DMS79 treated with DMSO at 0.1 percent for 48 hours (cell line): ENCODE measurements at places on chromosomes 7 and 10.

DNA sequence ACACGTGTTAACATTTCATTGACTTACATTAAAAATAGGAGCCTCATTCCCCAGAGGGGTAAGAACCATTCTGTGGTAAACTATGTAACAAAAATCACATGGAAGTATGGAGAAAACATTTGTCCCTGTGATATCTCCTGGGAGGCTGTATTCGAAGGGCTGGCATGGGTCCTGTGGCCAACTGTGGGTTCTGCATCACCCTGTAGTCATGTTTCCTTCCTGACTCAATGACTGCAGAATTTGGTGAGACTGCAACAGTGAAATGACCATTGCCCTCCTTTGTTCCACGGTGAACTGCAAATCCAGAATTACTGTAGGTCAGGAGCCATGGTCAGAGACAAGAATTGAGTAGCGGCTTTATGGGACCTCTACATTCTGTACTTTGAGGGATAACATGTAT lies 3.6 kb upstream of the ZEB1 start:
- no peak for DNase-seq

DNA sequence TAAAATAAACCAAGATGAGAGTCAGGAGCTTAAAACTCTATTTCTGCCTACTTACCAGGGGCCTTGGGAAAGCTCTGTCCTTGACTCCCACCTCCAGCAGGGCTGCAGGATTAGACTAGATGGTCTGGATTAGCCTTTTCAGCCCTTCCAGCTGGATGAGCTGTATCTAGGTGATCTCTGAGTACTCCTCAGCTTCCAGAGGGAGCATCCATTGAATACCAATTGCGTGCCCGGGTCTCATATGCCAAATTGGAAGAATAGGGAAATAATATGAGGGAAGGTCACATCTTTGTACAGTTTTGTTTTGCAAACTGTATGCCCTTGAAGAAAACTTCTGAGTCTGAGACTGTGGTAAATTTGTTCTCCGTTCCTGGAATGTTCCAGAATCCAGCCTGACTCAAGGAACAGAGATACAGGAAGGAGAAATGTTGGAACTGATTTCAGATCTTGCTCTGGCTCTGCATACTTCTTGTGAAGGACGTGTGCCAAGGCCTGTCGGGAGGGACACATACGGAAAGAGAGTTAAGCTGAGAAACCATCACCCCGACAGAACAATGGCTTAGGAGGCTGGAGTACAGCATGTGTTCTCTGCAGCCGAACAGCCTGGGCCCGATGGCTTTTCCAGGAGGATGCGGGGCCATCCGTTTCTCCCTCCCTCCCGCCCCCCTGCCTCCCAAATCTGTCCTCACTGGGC lies 44.9 kb downstream of the MINDY4 start:
- DNase-seq: no peak

- no peak for DNase-seq
These were observed 12.2 kb downstream of the HNRNPA2B1 start for GRCh38 chr7:26188206-26188956.

DNA sequence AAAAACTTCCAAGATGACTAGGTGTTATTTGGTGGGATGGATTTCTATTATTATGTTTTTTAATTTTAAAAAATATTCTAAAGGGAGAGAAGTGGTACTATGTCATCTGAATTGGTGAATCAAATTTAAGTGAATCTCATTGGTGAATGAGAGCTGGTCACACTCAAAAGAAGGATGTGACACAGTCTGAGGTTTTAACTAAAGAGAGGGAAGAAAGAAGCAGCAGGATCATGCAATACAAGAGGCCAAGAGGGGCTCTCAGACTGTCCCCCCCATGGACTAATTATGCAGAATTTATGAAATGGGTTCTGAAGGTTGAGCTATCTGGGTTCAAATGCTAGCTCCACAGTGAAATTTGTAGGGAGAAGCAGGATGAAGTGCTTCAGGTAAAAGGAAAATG lies 16.2 kb downstream of the MACC1 start:
- no peak for DNase-seq

DNA sequence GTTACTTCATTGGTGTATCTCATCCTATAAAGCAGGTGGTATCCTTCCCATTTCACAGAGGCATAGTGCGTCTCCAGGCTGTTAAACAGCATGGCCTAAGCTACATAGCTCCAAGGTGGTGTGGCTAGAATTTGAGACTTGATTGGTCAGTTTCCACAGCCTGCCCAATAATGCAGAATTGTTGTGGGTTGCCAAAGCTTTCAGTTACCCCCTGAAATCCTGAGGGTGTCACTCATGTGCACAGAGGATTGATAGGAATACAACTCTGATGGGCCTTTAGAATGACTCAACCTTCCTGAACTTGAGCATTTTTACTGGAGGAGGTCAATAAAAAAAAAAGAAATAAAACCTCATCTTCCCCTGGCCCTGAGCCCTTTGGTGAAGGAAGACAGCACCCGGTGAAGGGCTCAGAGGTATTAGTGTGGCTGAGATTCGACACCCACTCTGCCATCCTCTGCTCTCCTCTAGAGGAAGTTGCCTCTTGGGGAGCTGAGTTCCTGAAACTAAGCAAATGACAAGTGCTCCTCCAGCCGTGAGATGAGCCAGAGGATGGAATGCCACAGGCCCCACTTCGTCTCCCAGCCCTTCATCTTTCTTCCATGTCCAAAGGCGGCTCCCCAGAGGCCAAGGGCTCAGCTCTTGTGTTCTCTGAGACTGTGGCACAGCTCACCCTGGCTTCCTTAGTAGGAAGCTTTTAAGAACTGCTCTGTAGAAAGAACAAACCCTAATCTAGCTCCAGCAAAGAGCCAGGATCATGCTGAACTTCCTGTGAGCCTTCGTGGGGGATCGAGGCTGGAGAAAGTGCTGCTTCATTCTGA lies 1.0 kb downstream of the ACSL5 start:
- DNase-seq: no peak

DNA sequence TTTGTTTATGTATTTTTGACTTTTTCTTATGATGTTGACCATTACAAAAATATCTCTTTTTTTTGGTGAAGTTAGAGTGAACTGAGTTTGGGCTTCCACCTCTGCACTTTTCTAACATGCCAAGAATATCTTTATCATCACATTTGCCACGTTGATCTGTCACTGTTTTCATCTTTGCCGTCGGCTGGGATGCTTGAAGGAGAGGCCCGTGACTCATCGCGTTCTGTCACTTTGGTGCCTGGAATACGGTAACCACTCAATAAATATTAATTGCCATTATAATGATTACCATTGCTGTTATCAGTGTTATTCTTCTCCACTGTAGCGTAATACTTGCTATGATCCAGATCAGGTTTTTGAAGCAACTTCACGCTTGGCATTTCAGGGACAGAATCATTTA lies 350.8 kb upstream of the PFKP start:
- DNase-seq: no peak

DNA sequence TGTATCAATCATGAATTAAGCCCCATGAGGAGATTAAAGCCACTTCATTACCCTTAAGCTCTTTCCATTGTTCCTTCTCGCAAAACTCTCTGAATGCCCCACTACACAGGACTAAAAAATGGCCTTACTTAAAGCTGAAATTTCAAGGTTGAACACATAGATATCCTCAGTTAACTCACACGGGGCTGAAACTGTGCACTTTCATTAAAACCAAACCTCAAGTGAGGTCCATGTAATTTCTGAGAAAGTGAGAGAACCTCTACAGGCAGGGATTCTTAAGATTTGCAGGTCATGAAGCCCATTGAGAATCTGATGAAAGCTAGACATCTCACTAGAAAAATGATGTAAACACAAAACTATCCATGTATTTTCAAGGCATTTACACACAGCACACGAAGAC lies 15.9 kb downstream of the DENND11 start:
- DNase-seq: no peak

GRCh38 chr7:50315739-50316671 lies 11.5 kb downstream of the IKZF1 start:
- DNase-seq: peak; percentile 78
